SK-N-SH (cell line): ENCODE measurements at places on chromosomes 1 and 21.

DNA sequence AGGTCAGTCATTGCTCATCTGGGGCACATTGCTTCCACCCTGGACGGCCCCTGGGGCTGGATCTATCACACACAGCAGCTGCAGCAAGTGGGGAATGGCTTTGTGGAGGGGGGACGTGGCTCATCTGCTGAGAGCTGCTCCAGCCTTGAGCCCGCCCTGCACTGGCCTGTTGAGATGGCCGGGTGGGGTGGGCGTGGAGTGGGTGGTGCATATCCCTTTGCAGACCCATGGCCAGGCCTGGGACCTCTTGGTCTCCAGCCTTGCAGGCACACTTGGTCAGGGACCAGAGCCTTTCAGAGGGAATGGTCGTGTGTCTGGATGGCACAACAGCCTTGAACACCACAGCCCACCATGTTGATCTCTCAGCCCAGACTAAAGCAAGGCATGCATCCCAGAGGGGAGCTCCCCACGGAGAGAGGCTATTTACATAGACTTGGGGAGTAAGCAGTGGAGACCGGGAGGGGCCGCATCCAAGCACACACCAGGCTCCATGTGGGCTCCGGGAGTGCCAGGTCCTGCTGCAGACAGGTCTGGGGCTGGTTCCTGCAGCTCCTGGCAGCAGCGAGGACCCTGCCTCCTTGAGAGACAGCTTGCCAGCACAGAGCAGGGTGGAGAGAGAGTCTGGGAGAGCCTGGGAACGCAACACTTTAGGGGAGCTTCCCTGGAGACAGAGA lies 52.8 kb upstream of the SELENON start:
- no peak overlapping the region for H3K27ac ChIP-seq
- DNase-seq: no peak
- H3K27me3 ChIP-seq: 0 out of 2 replicates have a peak, but pooled peaks cover 5% of the 10 kb centered on the region
- H3K36me3 ChIP-seq: no peaks in the 10 kb centered on the region
- H3K4me3 ChIP-seq: no peak overlapping the region
- no peaks in the 10 kb centered on the region for H3K4me1 ChIP-seq

GRCh38 chr1:111470596-111470995 lies 3.2 kb upstream of the C1orf162 start:
- no peaks in the 10 kb centered on the region for H3K27me3 ChIP-seq
- H3K4me1 ChIP-seq: no peaks in the 10 kb centered on the region
- peaks cover 13% of the 10 kb centered on the region; the same call in 1 of the 2 replicates for H3K36me3 ChIP-seq
- no peak for DNase-seq

DNA sequence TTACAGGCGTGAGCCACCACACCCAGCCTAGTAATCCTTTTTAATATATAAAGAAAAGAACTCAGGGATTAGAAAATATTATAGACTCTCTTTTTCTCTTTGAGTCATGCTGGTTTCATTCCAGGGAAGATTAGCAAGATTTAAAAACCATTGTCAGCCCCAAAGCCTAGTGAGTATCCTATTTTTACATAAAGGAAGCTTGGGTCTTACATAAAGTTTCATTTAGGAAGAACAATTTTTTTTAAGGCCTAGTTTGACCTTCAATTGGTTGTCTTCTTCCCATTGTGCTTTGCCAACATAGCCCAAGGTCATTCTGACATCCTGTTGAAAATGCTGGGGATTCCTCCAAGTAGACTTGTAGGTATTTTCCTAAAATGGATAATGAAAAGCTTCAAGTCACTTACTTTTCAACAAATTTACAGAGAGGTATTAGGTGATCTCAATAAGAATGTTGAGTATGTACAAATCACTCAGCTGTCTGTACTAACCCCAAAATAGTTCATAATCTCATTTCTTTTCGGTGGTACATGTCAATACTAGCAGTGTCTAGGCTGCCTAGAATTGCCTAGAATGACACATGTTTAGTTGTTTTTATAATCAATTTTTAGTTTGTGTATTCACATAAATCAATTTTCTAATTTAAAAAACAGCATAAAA lies 4.3 kb upstream of the KIF14 start:
- H3K27me3 ChIP-seq: no peaks in the 10 kb centered on the region
- H3K36me3 ChIP-seq: no peaks in the 10 kb centered on the region
- no peaks in the 10 kb centered on the region for H3K4me1 ChIP-seq
- H3K4me3 ChIP-seq: no peak overlapping the region
- no peak for DNase-seq
- no peak overlapping the region for H3K27ac ChIP-seq

GRCh38 chr1:33724348-33724747 lies 139.5 kb upstream of the HMGB4 start:
- H3K4me1 ChIP-seq: peaks cover 4% of the 10 kb centered on the region; the same call in 1 of the 2 replicates
- H3K27ac ChIP-seq: no peak overlapping the region
- DNase-seq: no peak
- no peaks in the 10 kb centered on the region for H3K27me3 ChIP-seq

DNA sequence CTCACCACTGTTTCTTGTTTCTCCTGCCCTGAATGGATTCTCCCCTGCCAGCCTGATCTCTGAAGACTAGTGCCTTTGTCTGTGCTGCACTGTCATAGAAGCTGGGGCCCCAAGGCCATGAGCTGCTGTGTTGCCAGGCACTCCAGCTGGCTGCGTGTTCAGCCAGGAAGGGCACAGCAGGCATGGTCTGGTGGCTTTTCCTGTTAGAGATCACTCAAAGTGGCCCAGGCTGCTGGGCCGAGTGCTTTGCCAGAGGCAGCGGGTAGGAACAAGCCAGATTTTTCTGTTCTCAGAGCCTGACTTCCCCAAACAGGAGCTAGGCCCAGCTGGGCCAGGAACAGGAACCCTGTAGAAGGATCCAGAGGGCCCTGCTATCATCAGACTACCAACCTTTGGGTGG lies 5.2 kb downstream of the ADPRS start:
- DNase-seq: peak; percentile 76
- peaks cover 73% of the 10 kb centered on the region for H3K4me1 ChIP-seq
- H3K27ac ChIP-seq: peak overlapping the region; percentile 99
